Memory B cell (primary cell): ENCODE measurements at places on chromosomes 4 and X.

GRCh38 chrX:64206556-64207162, 1.2 kb upstream of the AMER1 start:
- DNase-seq, result no peak

- no peak for DNase-seq
Observed at GRCh38 chr4:156169011-156169410, 215.3 kb upstream of the CTSO start.

- DNase-seq, result no peak
Observed at GRCh38 chr4:184384810-184385557, 89.4 kb downstream of the IRF2 start.

GRCh38 chrX:153723351-153724251, 586 bp downstream of the BCAP31 start:
- DNase-seq, result peak; percentile 20

DNA sequence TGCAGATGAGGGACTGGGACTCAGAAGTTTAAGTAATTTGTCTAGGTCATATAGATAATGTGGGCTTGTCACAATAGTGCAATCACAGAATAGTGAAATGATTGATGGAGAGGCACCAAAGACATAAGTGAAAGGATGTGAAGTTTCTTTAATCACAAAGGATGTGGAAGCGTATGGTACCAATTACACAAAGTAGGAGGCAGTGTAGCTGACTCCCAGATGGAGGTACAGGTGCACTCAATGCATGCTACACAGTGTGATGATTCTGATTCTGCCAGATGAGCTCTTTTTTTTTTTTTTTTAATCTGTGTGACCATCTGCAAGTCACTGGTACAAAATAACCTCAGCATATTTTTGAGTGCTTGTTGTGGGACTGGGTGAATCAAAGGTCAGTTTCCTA, 411.3 kb downstream of the SPRY1 start:
- no peak for DNase-seq

- no peak for DNase-seq
Observed at GRCh38 chr4:10320130-10320529, 137.1 kb downstream of the ZNF518B start.

- DNase-seq, result no peak
Observed at GRCh38 chr4:138255917-138256597, 13.9 kb upstream of the SLC7A11 start.

- no peak for DNase-seq
Observed at GRCh38 chr4:145863191-145863590, 75.4 kb downstream of the ZNF827 start.

- DNase-seq, result no peak
Observed at GRCh38 chrX:121579016-121579760, 531.8 kb downstream of the GLUD2 start.

GRCh38 chrX:71990518-71990917, 79.9 kb downstream of the NHSL2 start:
- DNase-seq, result no peak

- DNase-seq, result no peak
Observed at GRCh38 chr4:24471486-24472160, 112.7 kb downstream of the DHX15 start.

GRCh38 chrX:18938710-18939109, 45.2 kb downstream of the PHKA2 start:
- no peak for DNase-seq

GRCh38 chrX:25226151-25226550, 210.4 kb upstream of the ARX start:
- DNase-seq, result no peak

- DNase-seq, result no peak
Observed at GRCh38 chrX:153829549-153829798, 870 bp downstream of the PDZD4 start.

GRCh38 chrX:37912304-37912703, 64.9 kb upstream of the DYNLT3 start:
- DNase-seq, result no peak
